Activated T-cell treated with anti-CD3 and anti-CD28 coated beads, Interleukin-2, amount 50 U/mL, for 72 hours (primary cell): ENCODE measurements at places on chromosomes 7 and 10. TPM values are rescaled to one million over a fixed set of nuclear protein-coding genes. Genes with fewer than 3 reads are reported as not detected.

Gene DNMBP
- 2.9 TPM for total RNA-seq

Gene VENTX
- total RNA-seq: not detected

- peaks cover 44% of the 10 kb centered on the region for H3K4me1 ChIP-seq
- DNase-seq: no peak
- no peak overlapping the region for H3K4me3 ChIP-seq
- H3K27me3 ChIP-seq: no peaks in the 10 kb centered on the region
Observed at GRCh38 chr7:127759945-127760421, 108.0 kb downstream of the SND1 start.

DNA sequence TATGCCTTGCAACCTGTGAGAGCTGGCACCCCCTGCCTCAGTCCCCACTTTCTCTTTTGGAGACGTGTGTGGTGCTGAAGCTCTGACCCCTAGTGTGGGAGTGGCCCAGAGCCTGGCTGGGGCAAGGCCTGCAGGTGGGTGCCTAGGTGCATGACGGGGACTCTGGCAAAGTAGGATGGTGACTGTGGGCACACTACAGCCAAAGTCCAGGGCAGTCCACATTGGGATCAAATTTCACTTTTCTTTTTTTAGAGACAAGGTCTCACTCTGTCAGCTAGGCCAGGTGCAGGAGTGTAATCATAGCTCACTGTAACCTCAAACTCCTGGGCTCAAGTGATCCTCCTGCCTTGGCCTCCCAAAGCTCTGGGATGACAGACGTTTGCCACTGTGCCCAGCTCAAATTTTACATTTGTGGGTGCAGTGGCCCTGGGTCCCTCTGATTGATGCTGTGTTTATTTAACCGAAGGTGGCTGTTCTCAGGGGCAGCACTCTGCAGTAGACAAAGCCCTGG is 52.3 kb downstream of the NEURL1 start:
- H3K27me3 ChIP-seq: peaks cover 4% of the 10 kb centered on the region
- no peak overlapping the region for H3K4me3 ChIP-seq
- no peak overlapping the region for H3K27ac ChIP-seq
- H3K4me1 ChIP-seq: peaks cover 11% of the 10 kb centered on the region
- DNase-seq: no peak

Gene TBX20
- total RNA-seq: 0.16 TPM

DNA sequence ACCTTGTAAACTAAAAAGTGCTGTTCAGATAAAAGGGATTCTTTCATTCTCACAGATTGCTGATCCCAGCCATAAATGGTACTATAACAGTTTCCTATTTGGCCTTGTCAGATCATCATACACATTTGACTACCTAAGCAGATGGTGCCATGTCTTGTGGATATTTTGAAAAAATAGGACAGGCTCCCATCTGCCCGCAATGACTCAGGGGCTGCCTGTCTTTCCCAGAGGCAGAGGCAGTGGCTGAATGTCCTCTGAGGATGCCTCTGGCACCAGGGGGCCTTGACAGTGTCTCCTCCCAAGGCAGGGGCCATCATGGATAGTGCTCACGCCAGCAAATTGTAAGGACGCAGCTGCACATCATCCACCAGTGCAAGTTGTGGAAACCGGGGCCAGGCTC is 323.0 kb upstream of the PODXL start:
- no peaks in the 10 kb centered on the region for H3K4me1 ChIP-seq
- H3K36me3 ChIP-seq: no peaks in the 10 kb centered on the region
- no peak for DNase-seq
- no peak overlapping the region for H3K27ac ChIP-seq
- H3K4me3 ChIP-seq: no peak overlapping the region
- peaks cover 20% of the 10 kb centered on the region for H3K27me3 ChIP-seq

GRCh38 chr10:8105932-8106331 is 51.4 kb downstream of the GATA3 start:
- H3K27me3 ChIP-seq: no peaks in the 10 kb centered on the region
- H3K4me1 ChIP-seq: peaks cover 16% of the 10 kb centered on the region
- no peak for DNase-seq

- DNase-seq: no peak
- H3K27me3 ChIP-seq: peaks cover 6% of the 10 kb centered on the region
- H3K36me3 ChIP-seq: peaks cover 21% of the 10 kb centered on the region
- peak overlapping the region; percentile 73 for H3K4me3 ChIP-seq
- H3K27ac ChIP-seq: peak overlapping the region; percentile 1
Observed at GRCh38 chr7:106462914-106463482, 178.2 kb upstream of the NAMPT start.

Gene PPP1R17
- not detected for total RNA-seq

GRCh38 chr10:77603534-77603927 is 34.1 kb downstream of the KCNMA1 start:
- no peaks in the 10 kb centered on the region for H3K4me1 ChIP-seq
- H3K36me3 ChIP-seq: no peaks in the 10 kb centered on the region
- peaks cover 13% of the 10 kb centered on the region for H3K27me3 ChIP-seq
- H3K27ac ChIP-seq: no peak overlapping the region
- DNase-seq: peak; percentile 2

GRCh38 chr7:101891936-101892640 is 74.7 kb downstream of the CUX1 start:
- H3K27ac ChIP-seq: no peak overlapping the region
- H3K4me3 ChIP-seq: no peak overlapping the region
- H3K36me3 ChIP-seq: no peaks in the 10 kb centered on the region
- H3K4me1 ChIP-seq: peaks cover 10% of the 10 kb centered on the region
- no peaks in the 10 kb centered on the region for H3K27me3 ChIP-seq

Gene GPR37
- total RNA-seq: not detected

Gene ZSCAN21
- total RNA-seq: 12.4 TPM

DNA sequence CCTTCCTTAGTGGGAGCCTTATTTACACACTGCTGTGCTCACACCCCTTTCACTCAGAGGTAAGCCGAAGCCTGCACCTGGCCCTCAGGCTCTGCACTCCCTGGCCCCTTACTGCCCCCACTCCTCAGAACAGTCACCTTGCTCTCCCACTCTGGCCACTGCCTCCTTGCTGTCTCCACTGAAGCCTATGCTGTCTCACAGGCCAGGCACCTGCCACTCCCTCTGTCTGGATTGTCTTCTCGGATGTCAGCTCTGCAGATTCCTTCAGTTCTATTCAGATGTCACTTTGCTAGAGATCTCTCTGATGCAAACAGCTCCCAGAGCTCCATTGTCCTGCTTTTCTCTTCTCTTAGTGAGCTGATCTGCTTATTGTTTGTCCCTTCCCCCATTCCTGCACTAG is 390.7 kb downstream of the DPP6 start:
- no peak overlapping the region for H3K4me3 ChIP-seq
- H3K36me3 ChIP-seq: no peaks in the 10 kb centered on the region
- no peak overlapping the region for H3K27ac ChIP-seq
- no peak for DNase-seq
- H3K27me3 ChIP-seq: no peaks in the 10 kb centered on the region

- no peaks in the 10 kb centered on the region for H3K36me3 ChIP-seq
- DNase-seq: no peak
- no peaks in the 10 kb centered on the region for H3K4me1 ChIP-seq
- no peaks in the 10 kb centered on the region for H3K27me3 ChIP-seq
- H3K27ac ChIP-seq: no peak overlapping the region
Observed at GRCh38 chr10:131700506-131700905, 200.3 kb upstream of the PPP2R2D start.

GRCh38 chr10:77333610-77334340 is 303.8 kb downstream of the KCNMA1 start:
- H3K36me3 ChIP-seq: no peaks in the 10 kb centered on the region
- H3K27ac ChIP-seq: no peak overlapping the region

DNA sequence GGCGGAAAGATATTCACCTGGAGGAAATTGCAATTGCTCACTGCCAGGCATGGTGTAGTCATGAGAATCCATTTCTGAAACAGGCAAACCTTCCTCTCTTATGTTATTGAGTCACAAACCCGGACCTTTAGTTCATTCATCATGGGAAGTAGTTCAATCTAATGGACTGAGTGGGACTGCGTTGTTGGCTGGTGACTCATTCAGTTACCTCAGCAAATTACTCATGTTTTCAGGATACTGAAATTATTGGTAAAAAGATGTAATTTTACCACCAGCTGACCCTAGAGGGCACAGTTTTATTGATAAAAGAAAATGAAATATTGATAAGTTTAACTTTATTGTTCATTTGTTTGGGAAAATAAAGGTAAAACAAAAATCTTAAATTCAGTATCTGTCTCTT is 1194.4 kb upstream of the SORCS1 start:
- H3K36me3 ChIP-seq: no peaks in the 10 kb centered on the region
- no peak overlapping the region for H3K4me3 ChIP-seq
- no peak for DNase-seq
- H3K27ac ChIP-seq: no peak overlapping the region

Gene TSPAN12
- not detected for total RNA-seq

DNA sequence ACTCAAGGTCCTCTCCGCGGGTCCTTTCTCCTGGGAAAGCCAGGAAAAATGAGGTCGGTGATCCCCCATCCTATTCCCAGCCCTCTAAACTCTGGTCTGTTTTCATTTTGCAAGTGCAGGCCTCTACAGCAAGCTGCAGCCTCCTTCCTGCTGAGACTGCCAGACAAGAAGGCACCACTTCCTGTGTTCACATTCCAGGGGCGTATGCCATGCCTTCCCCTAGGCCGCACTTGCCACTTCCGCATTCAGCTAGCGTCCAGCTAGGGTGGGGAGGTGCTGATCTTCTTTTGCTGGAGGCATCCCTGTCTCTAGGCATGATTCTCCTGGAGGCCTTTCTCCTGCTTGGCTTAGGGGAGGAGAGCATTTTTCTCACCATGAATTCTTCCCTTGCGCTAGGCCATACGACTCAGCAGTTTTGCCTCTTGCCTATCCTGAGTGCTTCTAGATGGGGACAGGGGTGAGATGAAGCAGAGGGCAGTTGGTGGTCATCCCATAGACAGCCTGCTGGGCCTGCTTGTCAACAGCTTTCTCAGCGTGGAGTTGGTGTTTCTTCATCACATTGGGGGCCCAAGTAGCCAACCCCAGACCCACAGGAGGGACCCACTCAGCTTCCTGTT is 328.9 kb downstream of the RPS24 start:
- no peaks in the 10 kb centered on the region for H3K27me3 ChIP-seq
- H3K4me3 ChIP-seq: no peak overlapping the region
- peaks cover 1% of the 10 kb centered on the region for H3K36me3 ChIP-seq

DNA sequence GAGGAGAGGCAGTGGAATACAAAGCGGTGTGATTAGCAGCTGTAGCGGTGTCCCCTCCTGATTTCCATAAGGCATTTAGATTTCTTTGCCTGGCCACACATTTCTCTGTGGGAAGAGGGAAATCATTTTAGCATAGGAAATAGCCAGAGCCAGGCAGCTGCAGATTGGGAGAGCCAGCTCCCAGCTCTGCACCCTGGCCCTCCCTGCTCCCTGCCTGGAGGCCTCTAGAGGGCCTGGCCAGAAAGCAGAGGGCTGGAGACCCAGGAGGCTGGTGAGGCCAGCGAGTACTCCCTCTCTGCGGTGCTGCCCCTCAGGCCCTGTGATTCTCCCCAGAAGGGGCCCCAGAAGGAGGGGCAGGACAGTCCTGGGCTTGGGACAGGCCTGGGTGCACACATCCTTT is 85.7 kb downstream of the C10orf105 start:
- no peak overlapping the region for H3K27ac ChIP-seq
- no peaks in the 10 kb centered on the region for H3K36me3 ChIP-seq
- no peak for DNase-seq
- H3K4me1 ChIP-seq: no peaks in the 10 kb centered on the region

- peak overlapping the region; percentile 4 for H3K27ac ChIP-seq
- H3K27me3 ChIP-seq: peaks cover 11% of the 10 kb centered on the region
- H3K4me3 ChIP-seq: no peak overlapping the region
- no peaks in the 10 kb centered on the region for H3K36me3 ChIP-seq
- no peaks in the 10 kb centered on the region for H3K4me1 ChIP-seq
Observed at GRCh38 chr7:130150587-130150986, 54.6 kb downstream of the TMEM209 start.

DNA sequence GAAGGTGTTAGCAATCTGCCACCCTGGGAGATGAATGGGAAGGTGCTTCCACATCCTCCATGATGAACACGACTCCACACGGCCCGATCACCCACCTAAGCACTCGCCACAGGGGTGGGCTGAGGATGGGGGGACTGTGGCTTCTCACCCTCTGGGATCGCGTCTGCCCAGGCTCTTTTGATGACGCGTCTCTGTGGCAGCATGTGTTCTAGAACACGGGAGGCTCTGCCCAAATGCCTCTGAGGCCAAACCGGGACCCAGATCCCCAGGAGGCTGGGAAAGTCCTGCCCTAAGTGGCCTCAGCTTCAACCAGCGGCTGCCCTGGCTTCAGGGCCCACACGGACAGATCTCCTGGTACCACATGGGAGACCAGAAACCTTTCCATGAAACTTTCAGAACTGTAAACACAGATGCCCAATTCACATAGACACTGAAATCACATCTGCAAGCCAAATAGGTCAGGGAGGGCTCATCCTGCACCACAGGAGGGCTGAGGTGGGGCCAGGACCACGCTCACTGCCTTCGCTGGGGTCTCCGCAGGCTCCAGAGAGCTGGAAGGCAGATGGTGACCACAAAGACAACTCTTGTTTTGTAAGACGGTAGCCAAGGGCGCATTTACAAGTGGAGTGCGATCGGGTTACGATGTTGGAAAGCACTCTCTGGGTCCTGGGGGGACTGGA is 200.6 kb downstream of the PTPRN2 start:
- no peaks in the 10 kb centered on the region for H3K27me3 ChIP-seq
- H3K27ac ChIP-seq: no peak overlapping the region
- no peak for DNase-seq
- no peak overlapping the region for H3K4me3 ChIP-seq
- H3K36me3 ChIP-seq: no peaks in the 10 kb centered on the region
- H3K4me1 ChIP-seq: no peaks in the 10 kb centered on the region

Gene CALCR
- not detected for total RNA-seq

DNA sequence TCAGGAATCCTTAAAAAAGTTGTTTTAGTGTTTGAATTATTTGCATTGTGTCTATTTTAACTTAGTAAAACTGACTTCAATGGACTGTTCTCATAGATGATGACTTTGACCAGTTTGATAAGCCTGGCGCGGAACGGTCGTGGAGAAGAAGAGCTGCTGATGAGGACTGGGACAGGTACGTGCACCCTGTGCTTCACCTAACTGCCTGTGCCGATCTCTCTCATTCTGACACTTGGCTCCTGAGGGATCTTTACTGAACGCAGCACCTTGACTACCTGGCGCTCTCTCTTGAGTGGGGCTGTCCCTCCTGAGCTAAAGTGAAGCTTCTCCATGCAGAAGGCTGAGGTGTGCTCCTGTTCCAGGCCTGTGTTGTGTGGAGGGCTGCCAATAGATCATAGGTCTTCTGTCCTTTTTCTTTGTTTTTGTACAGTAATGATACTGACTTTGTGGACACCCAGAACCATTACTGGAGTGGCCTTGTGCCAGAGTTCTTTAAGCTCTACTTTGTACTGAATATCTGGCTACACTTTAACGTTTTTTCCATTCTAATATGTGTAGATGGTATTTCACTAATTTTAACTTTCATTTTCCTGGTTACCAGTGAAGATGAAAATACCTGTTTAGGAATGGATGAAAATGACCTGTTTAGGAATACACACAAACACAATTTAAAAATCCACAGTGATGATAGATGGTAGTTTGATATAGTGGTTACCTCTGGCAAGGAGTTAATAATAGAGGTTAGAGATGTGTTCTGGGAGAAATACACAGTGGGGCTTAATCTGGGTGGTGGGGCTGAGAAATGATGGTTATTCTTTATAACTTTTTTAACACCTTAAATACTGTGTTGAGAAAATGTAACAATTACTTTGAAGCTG is 20.9 kb downstream of the RBM33 start:
- H3K27ac ChIP-seq: peak overlapping the region; percentile 93
- H3K36me3 ChIP-seq: peaks cover 7% of the 10 kb centered on the region
- H3K27me3 ChIP-seq: no peaks in the 10 kb centered on the region
- DNase-seq: no peak
- peak overlapping the region; percentile 81 for H3K4me3 ChIP-seq
